ENCODE measurements at places on chromosomes 2 and 18.

- DNase-seq = no peak
These were observed 100.1 kb upstream of the RNF152 start for GRCh38 chr18:61992923-61993322.

GRCh38 chr2:9002637-9003365 is 683 bp downstream of the MBOAT2 start:
- no peak for DNase-seq

DNA sequence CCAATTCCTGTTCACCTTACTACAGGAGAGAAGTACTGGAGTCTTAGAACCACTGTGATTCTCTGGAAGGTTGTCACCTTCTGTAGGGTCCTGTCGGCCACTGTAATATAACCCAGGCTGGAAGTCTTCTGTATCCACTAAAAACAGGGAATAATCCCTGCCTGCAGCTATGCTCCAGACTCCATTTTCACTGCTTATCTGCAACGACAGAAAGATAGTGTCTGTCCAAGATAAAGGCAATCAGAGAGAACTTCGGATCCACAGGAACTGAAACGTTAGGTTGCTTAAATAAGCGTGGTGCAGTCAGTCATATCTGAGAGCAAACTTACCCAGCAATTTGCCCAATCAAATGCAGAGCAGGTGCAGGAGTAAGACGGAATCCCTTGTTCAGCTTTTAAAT is 34.2 kb downstream of the ALS2 start:
- no peak for DNase-seq

DNA sequence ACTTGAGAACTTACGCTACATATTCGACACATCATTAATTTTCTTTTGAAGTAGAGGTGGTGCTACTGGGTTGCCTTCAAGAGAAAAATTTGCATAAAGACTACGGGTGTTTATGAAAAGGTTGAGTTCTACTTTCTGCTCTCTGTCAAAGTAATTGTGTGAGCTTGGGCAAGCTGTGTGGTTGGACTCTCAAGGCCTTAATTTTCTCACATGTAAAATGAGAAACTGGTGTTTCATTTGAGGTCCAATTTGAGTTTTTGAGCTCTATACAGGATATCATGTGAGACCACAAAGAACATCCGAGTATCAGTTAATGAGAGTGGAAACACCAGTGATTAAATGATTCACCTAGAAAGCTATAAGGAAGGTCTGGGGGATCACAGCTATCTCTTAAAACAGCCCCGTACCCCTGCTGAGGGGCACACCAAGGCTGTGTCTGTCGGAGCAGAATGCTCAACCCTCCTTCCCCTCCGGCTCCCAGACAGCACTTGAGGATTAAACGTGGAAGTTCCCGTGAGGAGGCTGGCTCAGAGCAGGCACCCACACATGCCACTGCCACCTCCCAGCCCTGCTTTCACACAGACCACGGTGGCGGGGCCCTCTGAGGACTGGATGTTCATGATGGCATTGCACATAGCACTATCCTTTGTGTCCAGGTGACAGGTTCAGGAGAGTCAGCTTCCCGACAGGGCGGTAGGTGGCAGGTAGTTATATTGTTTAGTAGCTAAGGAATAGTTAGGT is 191.8 kb downstream of the RNF144A start:
- DNase-seq = no peak

DNA sequence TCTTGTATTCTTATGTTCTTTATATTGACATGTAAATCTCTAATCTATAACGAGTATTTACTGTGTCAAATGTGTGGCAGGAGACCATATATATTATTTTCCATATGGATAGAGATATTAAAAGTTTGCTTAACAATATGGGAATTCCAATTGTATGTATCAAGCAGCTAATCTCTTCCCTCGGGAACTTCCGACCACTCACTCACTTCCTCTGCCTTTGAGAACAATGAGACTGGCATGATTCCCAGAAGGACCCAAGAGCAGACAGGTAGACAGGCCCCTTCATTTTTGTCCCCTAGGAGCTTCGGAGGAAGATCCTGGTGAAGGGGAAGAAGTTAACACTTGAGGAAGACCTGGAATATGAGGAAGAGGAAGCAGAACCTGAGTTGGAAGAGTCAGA is 24.1 kb downstream of the PLCD4 start:
- no peak for DNase-seq

DNA sequence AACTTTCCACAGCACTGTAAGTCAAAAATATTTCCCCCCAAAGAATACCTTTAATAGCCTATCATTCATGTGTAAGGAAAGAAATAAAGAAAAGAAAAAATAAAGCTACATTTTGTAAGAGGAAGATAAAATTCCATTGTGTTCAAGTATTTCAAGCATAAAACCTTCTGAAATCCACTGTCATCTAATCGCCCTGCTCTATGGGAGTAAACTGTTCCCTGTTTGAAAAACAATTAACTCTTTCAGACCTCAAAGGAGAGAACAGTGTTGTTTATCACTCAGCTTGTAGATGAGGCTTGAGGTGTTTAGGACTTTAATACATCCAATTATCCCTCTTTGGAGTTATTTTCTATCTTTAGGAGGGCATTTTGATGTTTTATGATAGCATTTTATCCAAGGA is 112.2 kb upstream of the REG3G start:
- no peak for DNase-seq

DNA sequence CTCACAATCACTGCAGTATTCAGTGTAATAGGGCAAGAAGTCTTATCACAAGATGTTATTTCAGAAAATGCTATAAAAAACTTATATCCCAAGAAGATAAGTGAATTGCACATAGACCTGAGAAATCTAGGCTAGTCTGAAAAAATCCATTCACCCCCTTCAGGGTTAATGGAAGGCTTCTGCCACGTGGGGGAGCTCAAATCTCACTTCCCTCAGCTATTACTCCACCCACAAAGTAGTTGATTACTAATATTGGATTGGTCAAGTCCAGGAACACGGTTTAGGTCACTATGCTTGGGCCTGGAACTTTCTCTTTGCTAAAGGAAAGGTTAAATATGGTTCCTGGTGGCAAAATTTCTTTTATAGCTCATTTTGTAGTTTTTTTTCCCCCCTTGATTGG is 51.2 kb upstream of the ADAM23 start:
- DNase-seq = peak; percentile 3

DNA sequence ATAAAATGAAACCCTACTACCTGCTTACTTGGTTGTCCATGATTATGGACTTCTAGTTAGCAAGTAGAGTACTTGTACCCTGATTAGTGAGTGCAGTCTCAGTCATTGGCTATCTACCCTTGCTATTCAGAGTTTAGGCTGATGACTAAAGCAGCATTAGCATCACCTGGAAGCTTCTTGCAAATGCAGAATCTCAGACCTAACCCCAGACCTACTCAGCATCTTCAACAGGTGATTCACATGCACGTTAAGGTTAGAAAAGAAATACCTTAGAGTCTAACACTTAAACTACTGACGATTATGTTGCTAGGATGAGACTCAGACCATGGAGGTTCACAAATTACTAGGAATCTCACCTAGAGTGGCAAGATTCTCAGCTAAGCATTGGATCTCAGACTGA is 399.9 kb upstream of the FANCL start:
- no peak for DNase-seq

DNA sequence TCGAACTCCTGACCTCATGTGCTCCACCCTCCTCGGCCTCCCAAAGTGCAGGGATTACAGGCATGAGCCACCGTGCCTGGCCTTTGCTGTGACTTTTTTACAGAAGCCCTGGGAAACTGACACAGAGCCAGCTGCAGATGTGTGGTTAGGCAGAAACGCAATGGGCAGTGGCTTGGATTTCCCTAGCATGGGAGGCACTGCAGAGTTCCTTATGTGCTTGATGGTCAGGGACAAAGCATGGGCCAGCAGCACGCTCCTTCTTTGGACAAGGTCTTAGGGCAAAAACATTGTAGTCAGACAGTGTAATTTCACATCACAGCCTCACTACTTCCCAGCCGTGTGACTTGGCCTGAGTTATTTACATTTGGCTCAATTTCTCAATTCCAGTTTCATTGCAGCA is 153.9 kb downstream of the RNF144A start:
- DNase-seq = no peak

DNA sequence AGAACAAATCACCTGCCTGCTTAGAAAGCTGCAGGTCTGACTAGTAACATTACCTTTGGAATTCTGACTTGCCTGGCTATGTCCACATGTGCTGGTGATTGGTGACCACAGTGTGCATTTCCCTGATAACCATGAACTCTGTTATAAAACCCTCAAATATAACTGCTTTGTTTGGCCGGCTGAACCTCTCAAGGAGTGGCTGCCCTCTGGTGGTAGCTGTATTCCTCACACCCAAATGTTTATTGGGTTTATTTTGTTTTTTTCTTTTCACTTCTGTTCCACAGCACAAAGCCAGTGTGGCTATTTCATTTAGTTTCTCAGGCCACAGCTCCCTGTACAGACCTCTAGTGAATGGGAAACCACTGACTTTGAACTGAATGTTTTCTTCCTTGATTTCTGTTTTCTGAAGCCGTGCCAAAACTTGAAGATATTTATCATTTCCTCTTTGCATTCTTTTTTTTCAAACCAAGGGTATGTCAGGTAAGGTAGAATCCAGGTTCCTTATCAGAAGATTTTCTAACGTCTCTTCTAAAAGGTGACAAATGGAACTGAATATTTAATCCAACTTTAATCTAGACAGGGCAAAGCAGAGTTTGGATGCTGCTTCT is 549.0 kb upstream of the VRK2 start:
- peak; percentile 6 for DNase-seq

GRCh38 chr18:63890237-63890949 is 2.9 kb downstream of the SERPINB2 start:
- DNase-seq = no peak

- DNase-seq = no peak
These were observed 812.6 kb upstream of the LRATD1 start for GRCh38 chr2:13819896-13820295.

DNA sequence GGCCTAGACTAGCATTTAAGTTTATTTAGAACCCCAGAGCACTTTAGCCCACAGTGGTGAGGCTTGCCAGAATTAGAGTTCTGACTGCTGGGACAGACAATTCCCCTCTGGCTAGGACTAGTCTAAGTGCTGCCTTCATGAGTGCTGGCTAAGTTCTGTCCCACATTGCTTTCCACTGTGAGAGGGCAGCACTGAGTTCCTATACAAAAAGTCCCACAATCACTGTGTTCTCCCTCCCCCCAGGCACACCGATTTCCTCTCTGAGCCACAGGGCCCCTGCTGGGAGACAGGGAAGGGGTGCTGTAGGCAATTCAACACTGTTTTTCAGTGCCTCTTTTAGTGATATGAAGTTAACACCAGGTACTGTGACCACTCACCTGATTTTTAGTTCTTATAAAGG is 310.9 kb downstream of the DLGAP1 start:
- DNase-seq = no peak

GRCh38 chr2:38598991-38599295 is 3.8 kb downstream of the HNRNPLL start:
- DNase-seq = no peak

DNA sequence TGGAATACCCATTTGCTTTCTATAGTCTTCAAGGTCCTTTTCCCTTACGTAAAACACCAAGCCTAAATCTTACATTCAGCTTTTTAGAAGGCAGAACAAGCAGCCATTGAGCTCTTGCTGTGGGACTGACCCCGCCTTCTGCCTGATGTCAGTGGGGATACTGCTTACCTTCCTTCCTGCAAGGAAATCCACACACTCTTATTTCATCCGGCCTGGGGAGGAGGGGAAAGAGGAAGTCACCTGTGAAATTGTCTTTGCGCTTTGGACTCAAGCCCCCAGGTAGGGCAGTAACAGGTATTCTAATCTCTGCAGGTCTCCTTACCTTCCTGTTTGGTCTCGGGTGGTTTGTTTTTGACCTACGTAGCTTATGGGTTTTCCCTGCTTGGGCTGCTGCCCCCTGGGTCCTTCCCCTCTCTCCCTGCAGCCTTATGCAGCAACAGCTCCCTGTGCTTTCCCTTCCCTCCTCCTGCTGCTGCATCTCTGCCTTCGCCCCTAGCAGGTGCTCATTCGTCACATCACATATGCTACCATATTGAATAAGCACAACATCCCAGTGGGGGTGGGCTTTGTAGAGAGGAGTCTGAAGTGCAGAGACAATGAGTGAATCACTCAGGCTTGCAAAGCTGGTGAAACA is 402.5 kb upstream of the TRIB2 start:
- DNase-seq = no peak

GRCh38 chr2:12005886-12006681 is 259.7 kb downstream of the LPIN1 start:
- DNase-seq = peak; percentile 2

- DNase-seq = no peak
These were observed 56.8 kb downstream of the ASXL2 start for GRCh38 chr2:25821225-25822056.

DNA sequence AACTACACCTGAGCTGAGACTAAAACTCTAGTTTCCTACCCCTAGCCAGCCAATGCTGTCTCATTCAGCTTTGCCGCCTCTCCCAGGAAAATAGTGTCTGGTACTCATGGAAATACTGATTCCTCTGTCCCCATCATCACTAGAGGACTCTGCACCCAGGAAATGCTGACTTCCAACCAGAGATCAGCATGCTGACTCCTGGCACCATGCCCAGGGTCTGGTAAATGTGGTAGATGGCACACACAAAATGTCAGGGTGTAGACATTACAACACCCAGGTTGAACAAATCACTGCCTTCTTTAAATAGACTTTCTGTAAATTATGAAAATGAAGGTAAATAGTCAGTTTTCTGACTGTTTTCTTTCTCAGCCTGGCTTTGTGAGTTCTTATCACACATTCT is 307.3 kb upstream of the CHAC2 start:
- DNase-seq = no peak

DNA sequence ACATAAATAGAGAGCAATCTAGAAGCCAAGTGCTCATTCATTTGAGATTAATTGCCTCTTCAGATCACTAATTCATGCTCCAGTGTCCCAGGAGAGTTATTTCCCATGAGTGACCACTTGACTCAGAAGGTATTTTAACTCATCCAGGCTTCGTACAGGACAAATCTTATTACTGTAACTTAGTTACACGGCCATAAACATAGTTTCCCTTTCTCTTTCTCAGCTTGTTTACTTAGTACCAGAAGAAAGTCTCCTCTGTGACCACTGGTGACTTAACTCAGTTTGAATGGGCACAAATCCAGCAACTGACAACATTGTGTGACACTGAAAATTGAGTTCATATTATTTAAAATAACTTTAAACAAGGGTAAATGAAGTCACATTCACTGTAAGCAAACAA is 25.3 kb downstream of the MMADHC start:
- no peak for DNase-seq

All from NCI-H446 treated with DMSO at 0.1 percent for 48 hours (cell line).